ENCODE measurements at places on chromosomes 12 and 14.

DNA sequence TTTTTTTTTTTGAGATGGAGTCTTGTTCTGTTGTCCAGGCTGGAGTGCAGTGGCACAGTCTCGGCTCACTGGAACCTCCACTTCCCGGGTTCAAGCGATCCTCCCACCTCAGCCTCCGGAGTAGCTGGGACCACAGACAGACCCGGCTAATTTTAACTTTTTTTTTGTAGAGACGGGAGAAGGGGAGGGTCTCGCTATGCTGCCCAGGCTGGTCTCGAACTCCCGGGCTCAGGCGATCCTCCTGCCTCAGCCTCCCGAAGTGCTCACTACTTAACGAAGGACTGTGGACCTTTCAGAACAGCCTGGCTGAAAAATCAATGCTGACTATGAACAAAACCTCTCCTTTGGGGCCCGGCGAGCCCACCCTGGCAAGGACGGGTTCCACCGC lies 10.9 kb downstream of the SLC6A12 start:
- no peak for DNase-seq

DNA sequence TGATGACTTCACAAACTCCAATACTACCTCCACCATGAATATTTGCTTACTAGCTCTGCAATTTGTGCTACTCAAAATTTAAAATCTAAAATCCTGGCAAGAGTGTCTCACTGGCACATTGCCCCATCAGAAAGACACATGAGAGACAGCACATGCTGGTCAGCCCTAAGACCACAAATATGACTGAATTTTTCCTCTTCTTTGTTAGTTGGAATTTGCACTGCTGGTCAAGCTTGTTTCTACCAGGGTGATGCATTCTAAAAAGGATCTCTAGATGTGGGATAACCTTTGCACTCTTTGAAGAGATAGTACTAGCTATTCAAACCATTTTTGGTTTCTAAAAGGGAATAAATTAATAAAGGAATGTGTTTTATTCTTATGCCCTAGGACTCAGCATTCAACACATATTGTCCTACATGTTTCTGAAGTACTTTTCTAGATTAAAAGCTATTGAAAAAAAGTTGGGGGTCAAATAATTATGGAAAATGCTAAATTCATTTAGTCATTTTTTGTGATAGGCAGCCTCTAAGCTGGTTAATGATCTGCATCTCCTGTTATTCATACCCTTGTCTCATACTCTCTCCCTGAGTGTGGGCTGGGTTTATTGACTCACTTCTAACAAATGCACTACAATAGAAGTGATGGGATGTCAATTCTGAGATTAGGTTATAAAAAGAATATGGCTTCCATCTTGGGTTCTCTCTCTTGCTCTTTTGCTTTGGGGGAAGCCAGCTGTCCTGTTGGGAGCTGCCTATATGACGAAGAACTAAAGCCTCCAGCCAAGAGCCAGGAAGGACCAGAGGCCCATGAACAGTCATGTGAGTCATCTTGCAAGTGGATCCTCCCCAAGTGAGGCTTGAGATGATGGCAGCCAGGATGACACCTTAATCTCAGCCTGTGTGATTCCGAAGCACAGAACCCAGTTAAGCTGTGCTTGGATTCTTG lies 211.5 kb upstream of the CRY1 start:
- no peak for DNase-seq

GRCh38 chr12:77232045-77232444 lies 166.7 kb upstream of the E2F7 start:
- no peak for DNase-seq

GRCh38 chr12:96208346-96208745 lies 14.2 kb downstream of the ELK3 start:
- DNase-seq, result no peak

DNA sequence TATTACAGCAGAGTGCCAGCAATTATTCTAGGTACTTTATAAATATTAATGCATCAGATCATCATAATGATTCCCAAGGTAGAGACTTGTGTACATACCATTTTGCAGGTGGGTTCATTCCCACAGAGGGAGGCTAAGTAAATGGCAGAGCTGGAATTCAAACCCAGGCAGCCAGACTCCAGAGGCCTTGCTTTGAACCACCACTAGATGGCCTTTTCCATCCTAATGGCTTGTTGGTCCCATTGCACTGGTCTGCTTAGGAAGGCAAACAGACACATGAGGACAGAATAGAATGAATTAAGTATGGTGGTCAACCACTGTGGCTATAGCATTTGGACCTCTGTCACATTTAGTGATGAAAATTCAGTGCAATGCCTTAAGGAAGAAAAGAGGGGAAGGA lies 158.7 kb downstream of the METTL25 start:
- no peak for DNase-seq

All from stimulated activated CD4-positive, alpha-beta T cell treated with anti-CD3 and anti-CD28 coated beads, Interleukin-4, amount 100 ng/mL, for 24 hours (primary cell).